Stimulated activated CD4-positive, alpha-beta T cell treated with anti-CD3 and anti-CD28 coated beads, Interleukin-2, amount 100 ng/mL, for 48 hours (primary cell): ENCODE measurements at places on chromosomes 6 and 20.

GRCh38 chr20:41054070-41054846 is 25.6 kb downstream of the TOP1 start:
- no peak for DNase-seq

DNA sequence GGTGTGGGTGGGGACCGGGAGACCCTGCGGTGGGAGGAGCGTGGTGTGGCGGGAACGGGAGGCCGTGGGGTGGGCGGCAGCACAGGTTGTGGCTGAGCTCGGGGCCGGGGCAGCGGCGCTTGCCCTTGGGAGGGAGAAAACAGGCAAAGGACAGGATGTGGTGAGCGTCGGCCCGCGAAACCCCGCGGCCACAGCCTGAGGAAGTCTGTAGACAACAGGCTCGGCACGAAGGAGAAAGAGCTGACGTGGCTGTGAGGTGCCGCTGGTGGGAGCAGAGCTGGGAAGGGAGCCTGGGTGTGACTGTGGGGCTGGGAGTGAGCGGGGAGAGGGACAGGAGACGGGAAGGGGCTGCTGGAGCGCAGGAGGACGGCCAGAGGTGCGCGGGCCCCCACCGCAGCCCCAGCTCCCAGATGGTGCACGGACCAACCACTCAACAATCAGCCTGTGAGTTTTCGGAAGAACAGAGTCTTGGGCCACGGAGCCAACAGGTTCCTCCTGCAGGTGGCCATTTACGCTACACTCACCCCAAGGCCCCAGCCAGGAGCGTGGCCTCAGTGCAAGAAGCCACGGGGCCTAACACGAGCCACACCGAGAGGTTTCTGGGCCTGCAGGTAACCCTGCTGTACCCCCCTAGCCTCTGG is 202.8 kb downstream of the DLL1 start:
- DNase-seq, result peak; percentile 27

GRCh38 chr20:23234311-23235078 is 116.1 kb upstream of the NXT1 start:
- DNase-seq, result no peak

- no peak for DNase-seq
Measured at GRCh38 chr6:155850408-155850841, 394.8 kb upstream of the NOX3 start.

- DNase-seq, result no peak
Measured at GRCh38 chr6:145506136-145506535, 229.2 kb downstream of the EPM2A start.
